ENCODE measurements at places on chromosomes 3 and 15.

- DNase-seq, result peak; percentile 59
Observed at GRCh38 chr3:142808103-142808917, 80.6 kb downstream of the PCOLCE2 start.

GRCh38 chr3:2920103-2920502 is 190.1 kb downstream of the IL5RA start:
- DNase-seq, result peak; percentile 19

DNA sequence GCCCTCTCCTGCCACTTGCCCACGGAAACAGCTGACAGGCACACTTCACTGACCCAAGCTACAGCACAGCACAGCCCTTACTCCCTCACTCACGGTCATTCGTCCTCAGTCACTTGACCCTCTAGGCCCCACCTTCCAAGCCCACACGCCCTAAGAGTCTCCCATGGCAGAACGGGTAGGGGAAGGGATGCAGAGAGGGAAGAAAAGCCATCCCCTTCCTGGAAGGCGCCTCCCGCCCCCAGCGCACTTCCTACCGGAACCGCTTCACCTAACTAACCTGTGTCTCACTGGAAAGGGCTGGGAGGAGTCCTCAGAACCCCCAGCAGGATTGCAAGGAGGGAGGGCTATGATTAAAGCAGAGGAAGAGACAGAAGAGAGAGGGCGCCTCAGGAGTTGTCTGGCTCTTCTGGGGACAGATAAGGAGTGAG is 22.9 kb downstream of the EPHB3 start:
- no peak for DNase-seq

DNA sequence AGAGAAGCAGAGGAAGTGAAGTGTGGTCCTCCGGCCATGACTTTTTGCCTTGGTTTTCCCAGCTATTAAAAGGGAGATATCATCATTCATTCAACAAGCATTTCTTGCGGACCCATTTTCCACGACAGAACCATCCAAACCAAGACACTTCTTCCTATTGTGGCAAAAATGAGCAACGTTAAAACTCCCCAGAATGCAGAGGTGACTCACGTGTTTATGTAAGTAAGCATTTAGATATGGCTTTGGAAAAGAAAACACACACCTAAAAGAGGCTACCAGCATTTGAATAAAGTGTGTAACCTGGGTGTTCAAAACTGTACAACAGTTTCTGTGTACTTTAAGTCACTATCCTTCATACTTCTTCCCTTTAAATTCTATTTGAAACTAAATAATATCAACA is 181.3 kb downstream of the RORA start:
- DNase-seq, result no peak

- peak; percentile 49 for DNase-seq
Observed at GRCh38 chr3:111324645-111325044, 217.4 kb upstream of the CD96 start.

GRCh38 chr3:32089476-32089875 is 16.9 kb upstream of the GPD1L start:
- no peak for DNase-seq

DNA sequence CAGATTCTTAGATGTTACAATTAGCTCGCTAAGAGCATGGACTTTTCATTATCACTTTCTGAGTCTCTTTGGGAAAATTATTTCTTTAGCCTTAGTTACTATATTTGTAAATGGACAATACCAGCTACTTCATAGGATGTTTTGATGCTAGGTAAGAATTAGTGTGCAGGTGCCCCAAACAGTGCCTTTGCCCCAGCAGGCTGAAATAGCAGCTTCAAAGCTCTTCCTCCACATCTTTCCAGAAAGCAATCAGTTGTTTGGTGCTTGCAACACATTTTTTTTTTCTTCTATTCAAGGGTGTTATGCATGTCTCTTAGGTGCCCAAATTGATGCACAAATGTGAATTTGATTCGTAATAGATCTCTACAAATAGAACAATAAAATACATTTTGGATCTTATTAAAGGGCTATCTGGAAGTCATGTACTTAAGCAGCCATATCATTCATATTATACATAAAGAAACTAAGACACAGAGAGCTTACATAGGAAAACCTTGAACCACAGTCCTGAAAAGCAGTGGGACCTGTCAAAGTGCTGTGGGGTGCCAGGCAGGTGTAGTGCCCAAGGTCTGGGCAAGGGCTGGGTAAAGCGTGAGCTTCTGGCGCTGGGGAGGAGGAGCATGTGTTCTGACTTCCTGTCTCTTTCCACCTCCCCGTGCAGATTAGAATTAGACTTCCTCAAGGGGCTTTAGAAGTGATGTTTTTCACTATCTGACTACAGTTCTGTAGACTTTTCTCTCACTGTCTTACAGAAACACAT is 62.9 kb downstream of the FNDC3B start:
- peak; percentile 35 for DNase-seq

DNA sequence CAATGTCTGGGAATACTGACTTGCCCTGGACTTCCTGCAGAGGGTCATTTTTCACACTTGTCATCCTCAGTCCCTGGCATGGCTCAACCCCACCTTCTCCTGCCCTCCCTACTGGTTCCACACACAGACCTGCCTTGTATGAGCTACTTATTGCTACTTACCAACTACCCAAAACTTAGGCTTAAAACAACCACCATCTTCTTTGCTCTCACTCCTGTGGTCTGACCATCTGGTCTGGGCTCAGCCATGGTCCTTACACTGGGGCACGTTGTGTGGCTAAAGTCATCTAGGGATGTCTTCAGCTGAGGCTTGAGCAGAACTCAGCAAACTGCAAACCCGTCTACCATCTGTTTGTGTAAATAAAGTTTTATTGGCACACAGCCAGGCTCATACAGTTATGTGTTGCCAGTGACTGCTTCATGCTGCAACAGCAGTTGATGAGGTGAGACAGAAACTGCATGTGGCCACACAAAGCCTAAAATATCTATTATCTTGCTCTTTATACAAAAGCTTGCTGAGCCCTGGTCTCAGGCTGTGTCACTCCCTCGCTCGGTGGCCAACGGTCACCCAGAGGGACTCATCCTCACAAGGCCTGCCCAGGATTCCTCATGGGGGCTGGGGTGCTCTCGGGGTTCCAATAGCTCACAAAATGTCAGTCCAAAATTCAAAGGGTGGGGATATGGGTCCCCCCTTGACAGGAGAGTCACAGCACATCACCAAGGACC is 43.5 kb downstream of the KLF15 start:
- DNase-seq, result no peak

DNA sequence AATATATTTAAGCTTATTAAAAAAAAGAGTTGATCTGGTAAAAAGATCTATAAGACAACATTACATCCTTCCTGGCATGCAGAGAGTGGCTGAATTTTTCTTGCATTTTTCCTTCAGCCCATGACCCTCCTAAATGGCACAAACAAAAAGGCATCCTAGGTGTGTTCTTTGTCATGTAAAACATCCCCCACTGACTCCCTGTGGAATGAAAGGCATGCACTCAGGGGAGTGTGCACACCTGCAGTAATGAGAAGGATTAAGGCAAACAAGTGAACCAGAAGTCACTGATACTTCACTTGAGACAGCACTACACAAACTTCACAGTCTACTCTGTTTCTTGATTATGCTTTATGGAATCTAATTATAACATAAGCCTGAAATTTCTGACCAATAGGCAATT is 195.0 kb downstream of the RBMS3 start:
- no peak for DNase-seq

DNA sequence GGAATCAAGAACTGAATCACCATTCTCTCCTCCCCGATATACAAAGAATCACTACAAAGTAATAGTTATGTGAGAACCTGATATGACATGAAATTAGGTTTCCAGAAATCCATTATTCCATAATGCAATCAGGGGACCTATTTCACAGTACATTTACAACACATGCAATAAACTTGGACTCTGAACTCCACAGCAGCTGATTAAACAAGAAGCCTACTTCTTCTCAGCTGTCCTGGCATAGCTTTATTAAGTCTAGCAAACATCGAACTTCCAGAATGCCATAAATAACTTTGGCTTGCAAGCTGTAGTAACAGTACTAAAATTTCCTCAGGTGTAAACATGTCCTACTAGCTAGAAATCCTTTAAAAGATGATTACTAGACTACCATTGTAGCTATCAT is 17.8 kb downstream of the PDCD10 start:
- DNase-seq, result no peak

- DNase-seq, result no peak
Observed at GRCh38 chr15:62901909-62902546, 140.5 kb upstream of the TPM1 start.

DNA sequence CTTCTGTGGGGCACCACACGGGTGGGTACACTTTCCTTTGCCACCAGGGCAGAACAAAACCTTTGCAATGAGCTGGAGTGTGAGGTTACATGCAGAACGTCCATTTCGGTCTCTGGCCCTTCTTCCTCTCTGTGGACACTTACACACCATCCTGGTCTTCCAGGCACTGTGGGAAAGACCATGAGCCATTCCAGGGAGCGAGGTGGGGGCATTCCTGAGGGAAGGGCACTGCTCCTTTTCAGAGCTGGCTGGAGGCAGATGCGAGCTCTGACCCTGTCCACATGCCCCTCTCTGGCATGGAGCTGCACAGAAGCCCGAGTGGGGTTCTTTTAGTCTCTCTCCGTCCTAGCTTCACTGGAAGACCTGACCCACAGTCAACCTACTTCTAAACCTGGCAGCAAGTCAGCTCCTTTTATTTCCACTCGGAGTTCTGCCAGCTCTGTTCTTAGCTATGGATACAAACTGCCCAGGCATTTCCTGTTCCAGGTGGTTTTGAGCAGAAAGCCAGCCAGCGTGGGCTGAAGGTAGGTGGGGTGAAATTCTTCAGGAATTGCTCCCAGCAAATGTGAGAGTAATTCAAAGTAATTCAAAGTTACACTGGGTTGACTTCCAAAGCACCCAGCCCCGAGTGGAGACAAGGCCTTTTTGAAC is 281.4 kb downstream of the ADAMTS17 start:
- no peak for DNase-seq

- DNase-seq, result no peak
Observed at GRCh38 chr3:7290077-7290825, 429.3 kb downstream of the GRM7 start.

- no peak for DNase-seq
Observed at GRCh38 chr15:100061944-100062343, 279.8 kb downstream of the ADAMTS17 start.

GRCh38 chr3:154275292-154275691 is 49.0 kb downstream of the DHX36 start:
- DNase-seq, result no peak

GRCh38 chr15:72965671-72966070 is 86.6 kb upstream of the NEO1 start:
- DNase-seq, result no peak

DNA sequence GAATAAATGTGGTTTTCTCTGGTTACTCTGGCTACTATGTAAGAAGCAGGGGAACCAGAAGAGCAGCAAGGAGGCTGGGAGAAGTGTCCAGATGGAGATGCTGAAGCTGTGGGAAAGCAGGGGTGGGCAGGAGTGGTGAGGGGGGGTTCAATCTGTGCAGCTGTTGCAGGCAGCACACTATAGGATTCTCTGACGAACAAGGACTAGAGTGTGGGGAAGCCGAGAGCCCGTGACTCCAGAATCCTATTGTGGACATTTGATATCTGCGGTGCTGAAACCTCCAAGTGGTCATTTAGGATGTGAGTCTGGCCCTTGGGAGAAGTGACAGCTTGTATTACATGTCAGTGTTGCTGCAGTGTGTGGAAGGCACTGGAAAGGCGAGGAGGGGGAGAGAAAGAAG is 60.5 kb downstream of the GABRB3 start:
- DNase-seq, result no peak

GRCh38 chr15:89088605-89089315 is 504 bp downstream of the ABHD2 start:
- no peak for DNase-seq

GRCh38 chr3:148042663-148043445 is 633.7 kb downstream of the ZIC1 start:
- DNase-seq, result no peak

DNA sequence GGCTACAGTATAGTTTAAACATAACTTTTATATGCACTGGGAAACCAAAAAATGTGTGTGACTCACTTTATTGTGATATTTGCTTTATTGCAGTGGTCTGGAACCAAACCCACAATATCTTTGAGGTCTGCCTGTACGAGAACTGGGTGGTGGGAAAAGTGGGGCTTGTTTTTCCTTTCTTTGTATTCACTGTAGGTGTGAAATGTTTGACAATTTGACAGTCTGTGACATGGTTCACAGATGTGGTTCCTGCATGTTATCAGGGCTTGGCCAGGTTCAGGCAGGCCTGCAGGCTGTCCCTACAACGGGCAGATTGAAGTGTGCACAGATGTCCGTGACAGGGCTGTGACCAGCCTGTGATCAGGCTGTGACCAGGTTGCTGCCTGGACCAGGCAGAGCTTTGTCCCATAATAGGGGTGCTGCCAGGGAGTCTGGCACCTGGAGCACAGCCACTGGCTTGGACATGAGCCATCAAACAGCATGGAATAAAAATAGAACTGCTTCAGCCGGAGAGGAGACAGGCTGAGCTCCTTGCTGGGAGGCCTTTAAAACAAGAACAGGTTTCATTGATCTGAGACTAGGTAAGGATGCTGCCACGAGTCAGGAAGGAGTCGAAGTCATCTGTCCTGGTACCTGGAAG is 61.0 kb downstream of the KLF13 start:
- DNase-seq, result peak; percentile 37

DNA sequence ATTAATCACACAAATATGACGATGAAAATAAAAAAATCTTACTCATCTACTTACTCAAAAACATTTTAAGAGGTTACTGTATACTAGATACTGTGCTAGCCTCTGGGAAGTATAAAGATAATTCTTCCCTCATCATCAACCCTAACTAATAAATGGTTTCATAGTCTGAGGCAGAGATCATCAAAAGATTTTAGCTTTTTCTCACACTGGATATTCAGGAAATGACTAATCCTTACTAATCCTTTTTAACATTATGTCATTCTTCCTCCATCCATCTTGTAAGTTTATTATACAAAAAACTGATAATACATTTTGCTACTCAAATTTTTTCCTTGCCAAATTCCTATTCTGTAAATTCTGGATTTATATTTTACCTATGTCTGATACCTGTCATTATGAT is 29.7 kb downstream of the ACAD11 start:
- no peak for DNase-seq

- DNase-seq, result peak; percentile 26
Observed at GRCh38 chr3:194688200-194688740, 2.6 kb downstream of the FAM43A start.

DNA sequence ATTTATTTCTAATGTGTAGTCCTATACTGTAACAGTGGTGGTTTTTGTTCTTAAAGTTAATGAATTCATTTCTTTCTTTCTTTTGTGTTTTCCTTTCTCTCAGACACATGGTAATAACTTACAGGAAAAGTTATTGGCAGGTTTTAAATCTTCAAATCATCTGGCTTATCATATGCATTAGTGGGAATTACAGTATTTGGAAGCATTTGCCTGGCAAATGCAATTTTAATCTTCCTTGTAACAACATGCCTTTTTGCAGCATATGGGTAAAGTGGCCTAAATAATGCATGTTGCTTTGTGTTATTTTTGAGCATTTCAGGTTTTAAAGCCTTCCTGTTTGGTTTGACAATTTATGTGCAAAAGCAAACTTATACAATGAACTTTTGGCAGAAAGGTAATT is 66.8 kb downstream of the GALK2 start:
- DNase-seq, result no peak

GRCh38 chr3:129017484-129017899 is 16.4 kb downstream of the EFCC1 start:
- DNase-seq, result no peak

- no peak for DNase-seq
Observed at GRCh38 chr3:184489268-184489841, 72.2 kb upstream of the EPHB3 start.

GRCh38 chr3:39250116-39250747 is 29.6 kb downstream of the CX3CR1 start:
- no peak for DNase-seq
